ENCODE measurements at places on chromosomes 1 and 21. TPM values are rescaled to one million over a fixed set of nuclear protein-coding genes. Genes with fewer than 3 reads are reported as not detected.
A peak's percentile ranks its signal among the peaks of the same experiment; 100 is the strongest.

- DNase-seq, result peak; percentile 91
These were observed 3.5 kb downstream of the NAV1 start for GRCh38 chr1:201542309-201543035.

Gene RCC1
- total RNA-seq, result 53.1 TPM

- DNase-seq, result peak; percentile 45
These were observed 215.5 kb upstream of the VAMP3 start for GRCh38 chr1:7555391-7556185.

Gene C8A
- total RNA-seq, result not detected

Gene LCE3B
- not detected for total RNA-seq

- DNase-seq, result no peak
These were observed 119.5 kb upstream of the KRTAP19-8 start for GRCh38 chr21:31157756-31158155.

Gene KDM5B
- total RNA-seq, result 34.4 TPM

GRCh38 chr1:113269168-113269963 lies 120.9 kb upstream of the MAGI3 start:
- DNase-seq, result no peak

DNA sequence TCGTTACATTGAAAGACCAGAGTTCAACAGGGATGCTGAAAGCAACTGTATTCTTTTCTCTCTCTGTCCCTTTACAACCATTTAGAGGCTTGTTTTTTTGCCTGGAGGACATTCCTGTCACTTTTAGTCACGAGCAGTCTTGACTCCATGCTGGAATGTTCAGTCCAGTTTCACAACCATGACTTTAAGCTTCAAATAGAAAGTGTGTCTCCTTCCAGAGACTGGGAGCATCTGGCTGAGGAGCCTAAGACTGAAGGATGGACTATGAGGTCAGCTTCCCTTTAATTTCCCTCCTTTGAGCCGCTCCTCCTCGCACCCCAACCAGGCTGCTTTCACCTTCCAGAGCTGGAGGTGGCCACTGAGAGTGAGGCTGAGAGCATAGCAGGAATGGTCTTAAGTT lies 10.5 kb upstream of the RYR2 start:
- DNase-seq, result no peak

DNA sequence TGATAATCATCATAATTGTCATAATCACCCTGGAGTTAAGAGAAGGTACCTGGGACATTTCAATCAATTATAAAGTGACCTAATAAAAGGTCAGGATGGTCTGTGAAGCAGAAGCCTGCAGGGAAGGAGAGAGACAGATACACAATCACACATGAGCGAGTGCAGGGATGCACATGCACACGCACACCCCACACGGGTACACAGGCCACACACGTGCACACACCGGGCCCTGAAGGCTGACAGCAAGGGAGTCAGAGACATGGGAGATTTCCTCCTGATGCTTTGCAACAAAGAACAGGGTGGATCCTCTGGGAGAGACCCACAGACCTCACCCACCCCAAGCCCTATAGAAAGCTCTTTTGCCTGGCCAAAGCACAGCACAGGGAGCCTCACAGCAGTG lies 82.3 kb upstream of the ZC3H12A start:
- no peak for DNase-seq

Gene CLCNKA
- total RNA-seq, result not detected

DNA sequence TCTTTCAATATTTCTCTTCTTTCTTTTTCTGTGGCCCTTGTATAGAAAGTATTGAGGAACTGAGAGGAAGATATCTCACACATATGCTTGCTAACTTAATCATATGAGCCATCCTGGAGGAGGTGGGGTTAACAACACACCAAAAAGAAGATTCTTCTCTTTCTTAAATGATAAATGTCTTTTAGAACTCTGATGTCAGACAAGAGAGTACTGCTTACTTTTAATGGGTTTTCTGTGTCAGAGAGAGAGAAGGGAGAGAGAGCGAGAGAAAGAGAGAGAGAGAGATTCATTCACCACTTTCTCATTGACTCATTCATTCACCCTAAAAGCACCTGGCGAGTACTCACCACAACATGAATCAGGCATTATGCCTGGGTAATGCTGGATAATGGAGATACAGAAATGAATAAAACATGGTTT lies 250.3 kb upstream of the SGIP1 start:
- DNase-seq, result peak; percentile 79

- no peak for DNase-seq
These were observed 184.3 kb downstream of the FAF1 start for GRCh38 chr1:50775740-50776139.

DNA sequence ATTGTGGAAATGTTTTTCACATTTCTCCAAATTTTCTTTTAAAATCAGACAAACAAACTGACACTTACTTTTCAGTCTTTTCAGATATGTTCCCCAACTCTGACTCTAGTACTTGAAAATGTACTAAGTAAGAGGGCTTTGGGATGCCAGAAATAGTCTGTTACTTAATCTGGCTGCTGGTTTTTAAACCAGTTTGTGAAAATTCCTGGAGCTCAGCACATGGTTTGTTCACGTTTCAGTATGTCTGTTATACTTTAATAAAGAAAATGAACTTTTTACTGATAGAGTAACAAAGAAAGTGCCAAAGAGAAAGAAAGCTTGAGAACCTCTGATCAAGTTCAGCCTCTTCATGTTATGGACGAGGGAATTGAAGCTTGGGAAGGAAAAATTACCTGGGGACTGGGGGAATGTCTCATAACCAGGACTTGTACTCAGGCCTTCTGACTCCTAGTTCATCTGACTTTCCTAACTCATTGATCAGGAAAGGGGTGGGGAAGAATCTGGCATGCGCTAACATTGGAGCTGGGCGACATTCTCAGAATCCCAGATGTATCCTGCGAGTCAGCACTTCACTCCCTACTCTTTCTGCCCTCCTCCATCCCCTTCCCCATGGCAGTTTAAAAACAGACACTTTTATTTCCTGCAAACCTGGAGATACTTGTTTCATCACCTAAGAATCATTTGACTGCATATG lies 30.8 kb upstream of the DNAJC6 start:
- no peak for DNase-seq

Gene SYT11
- total RNA-seq, result 14.5 TPM

- DNase-seq, result peak; percentile 59
These were observed 24.8 kb upstream of the ACBD6 start for GRCh38 chr1:180527101-180527669.

Gene SERTAD4
- 0.06 TPM for total RNA-seq

DNA sequence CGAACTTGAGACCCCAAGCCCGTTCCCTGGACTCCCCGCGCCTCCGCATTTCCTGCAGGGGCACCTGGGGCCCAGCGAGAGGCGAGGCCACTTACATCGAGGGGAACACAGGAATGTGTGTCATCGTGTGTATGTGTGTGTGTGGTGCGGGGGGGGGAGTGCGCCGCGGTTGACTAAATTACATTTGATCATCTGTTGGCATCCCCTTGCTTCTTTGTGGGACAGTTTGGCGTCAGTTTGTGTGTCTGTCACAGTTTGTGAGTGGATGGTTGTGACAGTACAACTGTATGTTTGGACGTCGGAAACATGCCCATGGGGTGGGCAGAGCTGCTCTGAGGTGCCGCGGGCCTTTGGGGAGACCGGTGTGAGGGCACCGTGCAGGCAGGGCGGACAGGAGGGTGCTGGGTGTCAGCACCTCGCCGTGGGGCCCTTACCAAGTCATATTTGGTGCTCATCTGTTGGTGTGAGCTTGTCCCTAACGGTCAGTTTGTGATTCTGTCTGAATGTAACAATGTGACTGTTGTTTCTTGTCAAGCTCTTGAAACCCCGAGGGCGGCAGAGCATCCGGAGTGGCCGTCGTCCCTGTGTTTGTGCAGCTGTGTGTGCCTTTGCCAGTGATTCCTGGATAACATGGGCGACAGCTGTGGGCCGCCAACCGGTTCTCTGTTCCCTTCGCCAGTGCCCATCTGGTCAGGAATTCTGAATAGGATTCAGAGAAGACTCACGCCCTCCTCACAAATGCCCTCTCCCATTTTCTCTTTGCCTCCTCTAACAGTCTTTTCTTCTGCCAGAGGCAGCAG lies 899 bp downstream of the OPRD1 start:
- peak; percentile 29 for DNase-seq
